ENCODE measurements at places on chromosomes 2 and 18.

GRCh38 chr2:189592353-189592984 is 11.9 kb upstream of the SLC40A1 start:
- no peak for DNase-seq

- peak; percentile 51 for DNase-seq
Measured at GRCh38 chr18:63339920-63340484, 20.4 kb upstream of the BCL2 start.

GRCh38 chr2:144937910-144938709 is 418.2 kb upstream of the ZEB2 start:
- DNase-seq, result no peak

GRCh38 chr2:178700922-178701342 is 106.3 kb downstream of the TTN start:
- peak; percentile 47 for DNase-seq

DNA sequence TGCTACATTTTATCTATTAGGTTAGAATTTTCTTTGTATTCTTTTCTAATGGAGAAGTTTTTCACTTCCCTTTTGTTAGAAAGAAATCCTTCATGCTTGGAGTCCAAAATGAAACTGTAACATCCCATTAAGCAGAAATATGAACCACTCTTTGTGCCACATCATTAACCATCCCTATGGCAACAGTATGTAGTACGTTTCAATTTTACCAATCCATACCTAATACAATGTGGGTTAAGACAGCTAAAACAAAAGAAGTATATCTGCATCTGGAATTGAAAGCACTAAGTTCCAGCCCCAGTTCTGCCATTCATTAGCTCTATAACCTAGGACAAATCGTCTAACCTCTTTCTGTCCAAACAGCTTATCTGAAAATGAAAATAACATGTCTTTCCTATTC is 409.2 kb upstream of the SPHKAP start:
- no peak for DNase-seq

GRCh38 chr2:158414538-158414937 is 42.0 kb downstream of the CCDC148 start:
- no peak for DNase-seq

DNA sequence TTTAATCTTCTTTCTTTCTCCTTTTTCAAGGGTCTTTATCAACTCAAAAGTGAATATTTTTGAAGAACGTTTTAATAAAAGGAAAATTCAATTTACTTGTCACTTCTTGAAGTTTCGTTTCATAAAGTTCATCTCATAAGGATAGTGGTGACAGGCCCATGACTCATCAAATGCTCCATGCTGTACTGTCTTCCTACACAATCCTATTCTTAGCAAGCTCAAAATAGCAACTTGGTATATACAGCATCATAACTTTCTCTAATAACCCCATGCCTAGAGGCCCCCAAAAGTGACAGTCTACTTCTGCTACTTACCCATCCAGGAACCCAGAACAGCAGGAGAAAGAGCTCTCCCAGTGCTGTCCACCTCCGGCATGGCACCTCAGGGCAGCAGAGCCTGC is 7.7 kb downstream of the FBXO15 start:
- DNase-seq, result no peak

- no peak for DNase-seq
Measured at GRCh38 chr2:44550561-44550960, 188.8 kb downstream of the CAMKMT start.

GRCh38 chr18:79934311-79935097 is 16.9 kb downstream of the SLC66A2 start:
- DNase-seq, result no peak

- no peak for DNase-seq
Measured at GRCh38 chr2:165009466-165009865, 54.1 kb upstream of the SLC38A11 start.

DNA sequence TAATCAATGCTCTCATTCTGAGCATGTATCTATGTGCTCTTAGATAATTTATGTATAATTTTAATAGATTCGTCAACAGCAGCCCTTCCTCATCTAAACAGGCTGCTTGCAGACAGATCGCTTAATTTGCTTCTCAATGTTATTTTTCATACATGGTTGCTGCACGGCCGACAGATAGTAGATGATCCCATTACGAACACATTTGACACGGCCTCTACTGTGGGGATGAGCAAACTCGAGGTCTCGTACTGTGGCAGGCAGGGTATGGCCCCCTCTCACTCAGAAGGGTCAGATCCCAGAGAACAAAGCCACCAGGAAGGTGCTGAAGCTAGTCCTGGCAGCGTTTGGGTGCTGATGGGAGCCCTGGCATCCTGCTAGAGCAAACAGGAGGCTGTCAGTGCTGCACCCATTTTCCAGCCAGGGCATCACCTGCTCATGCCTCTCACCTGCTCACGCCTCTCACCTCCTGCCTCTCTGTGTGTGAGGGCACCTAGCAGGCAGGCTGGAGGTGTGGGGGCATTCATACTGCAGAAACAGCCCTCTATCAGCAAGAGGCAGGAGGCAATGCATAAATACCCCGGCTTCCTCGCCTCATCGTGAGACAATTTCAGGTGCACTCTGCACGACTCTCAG is 80.0 kb downstream of the KLHL29 start:
- DNase-seq, result no peak

DNA sequence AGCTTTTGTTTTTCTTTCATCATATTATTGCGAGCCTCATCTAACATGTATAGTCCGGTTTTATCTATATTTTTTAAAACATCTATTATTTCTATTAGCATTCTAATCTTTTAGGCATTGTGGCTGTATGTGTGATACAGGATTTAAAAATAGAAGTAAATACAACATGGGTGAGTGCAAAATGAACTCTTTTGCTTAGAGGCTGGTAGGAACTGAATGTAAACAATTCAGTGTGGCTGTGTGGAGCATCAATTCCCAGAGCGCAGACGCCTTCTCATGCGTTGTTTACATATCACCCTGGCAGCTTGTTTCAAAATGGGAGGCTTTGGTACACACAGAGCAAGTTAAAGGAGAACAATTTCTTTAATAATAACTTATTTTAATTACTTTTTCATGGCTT is 836 bp downstream of the DTNA start:
- DNase-seq, result no peak

GRCh38 chr2:142095647-142096046 is 35.2 kb downstream of the LRP1B start:
- no peak for DNase-seq

DNA sequence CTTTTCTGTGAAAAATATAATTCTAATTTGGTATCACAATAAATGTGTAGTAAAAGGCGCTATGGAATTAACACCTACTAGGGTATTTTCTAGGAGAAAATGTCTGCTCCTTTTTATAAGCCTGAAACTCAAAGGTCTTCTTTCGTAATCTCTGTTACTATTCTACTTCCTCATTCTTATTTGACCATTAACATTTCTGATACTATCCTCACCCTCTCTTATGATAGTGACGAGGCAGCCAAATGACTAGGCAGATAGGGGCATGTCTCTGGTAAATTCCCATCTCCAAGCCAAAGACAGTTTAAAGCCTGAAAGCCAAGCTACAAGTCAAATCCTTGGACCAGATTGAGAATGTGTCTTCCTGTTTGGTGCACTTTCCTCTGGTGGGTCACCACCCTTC is 251.7 kb downstream of the LRRTM4 start:
- no peak for DNase-seq

DNA sequence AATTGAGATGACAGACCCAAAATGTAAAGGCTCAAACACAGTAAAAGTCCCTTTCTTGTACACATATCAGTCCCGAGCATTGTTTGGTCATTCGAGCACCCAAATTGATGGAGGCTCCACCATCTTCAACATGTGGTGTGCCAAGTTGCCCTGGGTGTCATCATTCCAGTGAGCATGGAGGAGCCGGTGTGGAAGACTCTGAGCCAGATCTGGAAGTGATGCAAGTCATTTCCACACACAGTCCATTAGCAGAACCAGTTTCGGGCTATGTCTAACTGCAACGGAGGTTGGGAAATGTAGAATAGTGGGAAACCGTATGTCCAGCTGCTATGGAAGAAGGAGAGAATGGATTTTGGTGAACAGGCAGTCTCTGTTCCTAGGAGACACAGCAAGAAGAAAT is 40.9 kb upstream of the BZW1 start:
- no peak for DNase-seq

DNA sequence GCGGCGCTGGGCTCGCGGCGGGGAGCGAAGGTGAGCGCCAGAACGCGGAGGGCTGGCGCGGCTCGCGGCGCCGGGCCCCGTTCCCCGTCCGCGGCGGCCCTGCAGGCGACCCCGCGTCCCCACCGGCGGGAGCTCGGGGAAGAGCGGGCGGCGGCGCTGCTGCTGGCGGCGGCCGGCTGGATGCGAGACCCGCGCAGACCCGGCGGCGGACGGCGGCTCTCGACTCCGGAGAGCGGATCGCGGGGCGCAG is 213 bp downstream of the DOK6 start:
- no peak for DNase-seq

GRCh38 chr2:43028188-43028587 is 198.2 kb downstream of the ZFP36L2 start:
- DNase-seq, result no peak

DNA sequence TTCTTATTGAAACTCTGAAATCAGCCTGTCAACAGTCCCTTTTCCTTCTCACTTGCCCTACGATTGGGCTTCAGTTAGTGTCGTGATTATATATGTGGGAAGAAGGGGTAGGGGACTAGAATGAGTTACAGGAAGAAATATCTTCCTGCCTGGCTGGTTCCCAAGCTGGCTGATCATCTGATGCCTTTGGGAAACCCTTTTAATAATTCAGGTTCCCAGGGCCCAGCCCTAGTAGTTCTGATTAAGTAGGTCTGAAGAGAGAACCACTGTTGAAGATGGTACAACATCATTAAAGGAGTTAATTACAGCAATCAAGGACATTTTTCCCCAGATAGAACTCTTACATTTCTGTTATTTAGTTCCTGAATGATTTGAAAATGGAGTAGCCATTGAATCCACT is 110.1 kb upstream of the EML6 start:
- DNase-seq, result no peak

GRCh38 chr2:61762292-61762691 is 91.6 kb downstream of the FAM161A start:
- DNase-seq, result no peak

GRCh38 chr2:223654384-223654915 is 52.3 kb upstream of the SCG2 start:
- DNase-seq, result no peak

DNA sequence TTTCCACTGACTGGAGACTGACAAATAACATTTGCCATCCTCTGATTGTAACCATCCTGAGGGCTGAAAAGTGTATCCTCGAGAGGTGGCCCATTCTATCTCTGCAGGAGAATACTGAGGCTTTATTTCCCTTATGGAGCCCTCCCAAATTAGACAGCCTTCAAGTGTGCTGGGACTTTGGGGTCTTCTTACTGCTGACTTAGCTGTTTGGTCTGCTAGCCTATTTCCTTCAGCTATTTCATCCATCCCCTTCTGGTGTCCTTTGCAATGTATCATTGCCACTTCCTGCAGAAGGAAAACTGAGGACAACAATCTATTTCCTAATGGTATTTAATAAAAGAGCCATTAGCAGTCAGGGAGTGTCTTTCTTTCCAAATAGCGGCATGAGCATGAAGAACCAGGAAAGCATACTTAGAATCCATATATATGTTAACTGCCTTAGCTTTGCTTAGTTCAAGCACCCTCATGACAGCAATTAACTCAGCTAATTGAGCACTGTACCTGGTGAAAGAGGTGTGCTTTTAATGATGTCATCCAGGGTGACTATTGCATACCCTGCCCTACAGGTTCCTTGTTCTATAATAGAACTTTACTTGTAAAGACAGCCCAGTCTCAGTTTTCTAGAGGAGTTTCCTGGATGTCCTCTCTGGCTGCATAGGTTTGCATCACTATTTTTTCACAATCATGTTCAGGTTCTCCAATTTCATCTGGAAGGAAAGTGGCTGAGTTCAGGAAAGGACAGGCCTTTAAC is 24.0 kb downstream of the CMPK2 start:
- no peak for DNase-seq

GRCh38 chr2:96867756-96868554 is 1.9 kb downstream of the SEMA4C start:
- no peak for DNase-seq

DNA sequence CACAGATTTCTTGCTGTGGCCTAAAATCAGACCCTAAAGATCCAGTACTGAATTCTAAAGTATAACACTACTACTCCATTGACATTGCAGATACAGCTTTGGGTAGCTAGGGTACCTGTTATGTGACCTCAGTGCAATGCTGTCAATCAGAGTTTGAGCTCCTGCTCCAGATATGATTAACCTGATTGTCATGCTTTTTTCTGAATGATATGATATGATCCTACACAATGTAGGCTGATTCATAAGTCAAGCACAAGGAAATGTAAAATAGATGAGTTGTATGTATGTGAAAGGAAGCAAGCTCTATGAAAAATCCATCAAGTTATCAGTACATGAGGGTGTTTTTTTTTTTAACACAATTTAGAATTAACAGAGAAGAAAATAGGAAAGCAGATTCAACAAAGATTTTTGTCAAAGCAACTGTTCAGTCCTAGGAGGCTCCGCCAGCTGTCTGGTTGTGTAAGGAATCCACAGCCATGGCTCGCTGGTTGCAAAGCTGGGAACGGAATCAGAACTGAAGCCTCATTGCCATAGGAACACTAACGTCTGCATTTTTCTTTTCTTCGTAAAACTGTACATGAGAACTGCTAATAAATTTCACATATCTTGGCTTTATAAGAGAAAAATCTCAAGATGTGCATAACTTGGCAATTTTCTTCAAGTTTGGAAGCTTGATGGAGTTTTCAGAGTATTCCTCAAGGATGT is 52.9 kb downstream of the NR4A2 start:
- DNase-seq, result no peak

- DNase-seq, result peak; percentile 84
Measured at GRCh38 chr2:170815746-170816503, 762 bp upstream of the GAD1 start.

GRCh38 chr2:220046507-220046906 is 419.1 kb downstream of the SLC4A3 start:
- DNase-seq, result no peak

DNA sequence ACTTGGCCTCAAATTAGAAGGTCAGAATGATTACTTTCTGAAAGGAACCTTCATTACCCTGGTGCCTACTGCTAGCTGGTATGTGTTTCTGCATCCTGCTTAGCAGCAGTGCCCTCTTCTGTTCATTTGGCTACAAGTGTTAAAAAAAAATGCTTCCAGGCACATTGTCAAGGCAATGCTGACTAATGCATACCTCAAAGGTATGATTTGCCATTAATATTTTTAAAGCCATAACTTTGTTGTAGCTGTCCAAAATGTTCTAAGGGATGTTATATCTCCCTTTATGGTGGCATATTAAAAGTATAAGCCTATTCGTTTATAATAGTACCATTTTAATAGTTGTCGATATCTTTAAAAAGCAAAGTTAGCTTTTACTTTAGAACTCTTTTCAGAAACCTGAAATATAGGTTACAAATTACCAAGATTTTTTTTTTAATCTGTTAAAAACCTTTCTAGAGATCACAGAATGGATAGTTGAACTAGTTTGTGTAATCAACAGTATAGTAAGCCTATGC is 52.0 kb upstream of the FAM171B start:
- DNase-seq, result peak; percentile 52

GRCh38 chr2:1227274-1227900 is 185.9 kb upstream of the TPO start:
- no peak for DNase-seq

All from iPS-NIHi11 (cell line).